ENCODE measurements at places on chromosomes 5 and 9. TPM values are rescaled to one million over a fixed set of nuclear protein-coding genes. Genes with fewer than 3 reads are reported as not detected.

The LSM11 gene
- total RNA-seq = 1.5 TPM

The CYLC2 gene
- total RNA-seq = not detected

DNA sequence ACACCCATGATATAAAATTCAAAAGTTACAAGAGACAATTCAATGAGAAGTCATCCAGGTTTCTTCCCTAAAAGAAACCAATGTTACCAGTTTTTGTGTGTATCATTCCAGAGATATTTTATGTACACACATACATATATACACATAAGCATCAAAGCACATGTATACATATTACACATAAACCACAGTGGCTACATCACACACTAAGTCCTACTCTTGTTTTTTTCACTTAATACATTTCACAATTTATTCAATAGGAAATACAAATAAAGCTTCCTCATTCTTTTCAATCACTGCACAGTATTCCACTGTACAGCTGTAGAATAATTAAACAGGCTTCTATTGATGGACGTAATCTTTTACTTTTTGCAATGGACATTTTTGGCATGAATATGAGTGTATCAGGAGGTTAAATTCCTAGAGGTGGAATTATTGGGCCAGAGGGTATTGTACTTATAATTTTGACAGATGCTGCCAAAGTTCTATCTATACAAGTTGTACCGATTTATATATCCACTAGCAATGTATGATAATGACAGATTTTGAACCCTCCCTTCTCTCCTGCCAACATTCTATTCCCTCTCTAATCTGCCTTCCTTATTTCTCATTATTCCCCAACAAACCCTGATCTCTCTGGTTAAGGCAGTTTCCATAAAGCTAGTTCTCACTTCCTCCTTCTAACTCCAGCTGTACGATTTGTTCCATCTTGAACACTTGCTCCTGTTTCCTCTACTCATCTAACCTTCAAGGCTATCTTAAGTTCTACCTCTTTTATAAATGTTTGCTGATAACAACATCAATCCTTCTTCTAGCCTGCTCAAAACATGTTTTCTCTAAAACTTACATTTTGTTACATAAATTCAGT lies 35.2 kb downstream of the MRPS27 start:
- no peak for DNase-seq

- DNase-seq = no peak
Measured at GRCh38 chr5:82661462-82661861, 383.3 kb upstream of the RPS23 start.

- DNase-seq = no peak
Measured at GRCh38 chr9:116275418-116276195, 122.0 kb downstream of the PAPPA start.

DNA sequence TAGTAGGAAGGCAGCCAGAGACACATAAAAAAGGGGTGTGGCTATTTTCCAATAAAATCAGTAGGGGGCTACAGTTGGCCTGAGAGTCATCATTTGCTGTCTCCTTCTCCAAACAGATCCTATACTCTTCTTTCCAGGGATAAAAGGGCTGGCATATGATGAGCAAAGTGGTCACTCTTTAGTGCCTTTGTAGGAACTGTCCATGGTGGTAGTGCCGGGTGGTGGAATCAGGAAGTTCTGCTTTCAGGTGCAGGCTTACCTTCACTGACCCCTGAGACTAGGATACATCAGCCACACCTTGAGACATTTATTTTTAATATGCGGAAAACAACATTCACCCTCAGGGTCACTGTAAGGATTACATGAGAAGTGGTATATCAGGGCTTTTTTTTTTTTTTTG lies 80.8 kb downstream of the ASTN2 start:
- no peak for DNase-seq

The IL3 gene
- total RNA-seq = not detected

- no peak for DNase-seq
Measured at GRCh38 chr5:138515556-138516245, 27.3 kb downstream of the ETF1 start.

DNA sequence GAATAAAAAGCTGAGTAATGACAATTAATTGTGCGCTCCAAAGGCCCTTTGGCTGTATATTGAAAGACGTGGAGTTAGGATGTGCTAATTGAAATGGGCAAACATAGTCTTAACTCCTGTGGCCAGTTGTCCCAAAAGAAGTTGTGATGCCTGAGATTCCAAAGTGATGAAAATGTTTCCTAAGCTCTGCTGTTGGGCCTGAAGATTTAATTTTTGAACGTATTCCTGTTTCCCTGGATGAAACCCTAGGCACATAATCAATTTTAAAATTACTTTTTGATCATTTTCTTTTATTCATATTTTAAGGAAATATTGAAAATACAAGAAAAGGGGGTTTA lies 87.9 kb downstream of the PRDM6 start:
- no peak for DNase-seq

The FAM153A gene
- total RNA-seq = 1.4 TPM

- DNase-seq = no peak
Measured at GRCh38 chr9:82456642-82457041, 468.1 kb downstream of the SPATA31D1 start.

DNA sequence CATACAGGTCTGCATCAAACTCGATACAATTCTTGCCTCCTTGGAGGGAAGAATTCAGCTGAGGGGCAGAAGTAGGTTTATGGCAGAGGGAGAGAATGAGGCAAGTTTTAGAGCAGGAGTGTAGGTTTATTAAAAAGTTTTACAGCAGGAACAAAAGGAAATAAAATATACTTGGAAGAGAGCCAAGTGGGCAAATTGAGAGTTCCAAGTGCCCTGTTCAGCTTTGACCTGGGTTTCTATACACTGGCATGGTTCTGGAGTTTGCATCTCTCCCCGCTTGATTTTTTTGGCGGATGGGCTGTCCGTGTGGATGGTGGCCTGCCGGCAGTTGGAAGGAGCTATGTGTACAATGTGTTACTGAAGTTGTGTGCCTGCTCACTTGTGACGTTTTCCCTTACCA lies 116.1 kb downstream of the ALDH1A1 start:
- DNase-seq = no peak

All from Right ventricle myocardium inferior (tissue), 1 donor.